Type B pancreatic cell (in vitro differentiated cells): ENCODE measurements at places on chromosomes 12 and 14.

DNA sequence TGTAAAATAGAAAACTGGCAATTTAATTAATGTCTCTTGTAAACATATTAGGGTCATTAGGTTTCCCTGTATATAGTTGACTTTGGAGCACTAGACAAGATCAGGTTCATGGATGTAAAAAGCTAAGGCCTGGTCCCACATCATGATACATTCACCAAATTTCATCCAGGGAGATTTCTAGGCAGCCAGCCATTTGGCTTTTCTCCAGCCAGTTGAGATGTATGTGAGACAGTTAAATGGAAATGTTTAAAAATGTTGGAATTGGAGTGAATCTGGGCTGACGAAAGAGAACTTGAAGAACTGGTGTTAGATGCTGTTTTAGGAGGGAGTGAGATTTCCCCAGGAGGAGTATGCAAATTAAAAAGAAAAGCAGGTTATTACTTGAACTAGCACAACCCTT is 41.8 kb upstream of the CLEC14A start:
- DNase-seq, result no peak

GRCh38 chr12:29425722-29426121 is 44.8 kb upstream of the ERGIC2 start:
- no peak for DNase-seq

DNA sequence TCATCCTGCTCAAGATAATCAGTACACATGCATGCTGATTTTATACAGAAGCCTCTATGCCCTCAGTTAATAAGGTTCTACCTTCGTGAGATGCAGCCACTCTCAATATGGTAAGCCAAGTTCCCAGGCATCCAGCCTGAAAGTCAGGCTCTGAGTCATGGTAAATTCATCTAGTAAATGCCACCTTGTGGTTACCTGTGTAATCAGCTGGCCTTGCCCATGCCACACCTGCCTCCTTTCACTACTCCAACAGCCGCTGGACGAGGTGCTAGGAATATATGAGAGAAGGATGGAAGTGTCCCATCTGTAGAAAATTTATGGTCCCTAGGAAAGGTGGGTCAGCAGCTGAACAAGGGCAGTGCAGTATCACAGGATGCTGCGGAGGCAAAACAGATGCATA is 207.3 kb downstream of the SSPN start:
- DNase-seq, result no peak

- no peak for DNase-seq
Observed at GRCh38 chr12:58041441-58041840, 100.1 kb downstream of the ATP23 start.

- DNase-seq, result no peak
Observed at GRCh38 chr12:65649126-65649525, 175.2 kb upstream of the HMGA2 start.

GRCh38 chr14:49303946-49304516 is 282.1 kb downstream of the RPS29 start:
- DNase-seq, result no peak

- no peak for DNase-seq
Observed at GRCh38 chr12:18262514-18262913, 1.2 kb downstream of the PIK3C2G start.

DNA sequence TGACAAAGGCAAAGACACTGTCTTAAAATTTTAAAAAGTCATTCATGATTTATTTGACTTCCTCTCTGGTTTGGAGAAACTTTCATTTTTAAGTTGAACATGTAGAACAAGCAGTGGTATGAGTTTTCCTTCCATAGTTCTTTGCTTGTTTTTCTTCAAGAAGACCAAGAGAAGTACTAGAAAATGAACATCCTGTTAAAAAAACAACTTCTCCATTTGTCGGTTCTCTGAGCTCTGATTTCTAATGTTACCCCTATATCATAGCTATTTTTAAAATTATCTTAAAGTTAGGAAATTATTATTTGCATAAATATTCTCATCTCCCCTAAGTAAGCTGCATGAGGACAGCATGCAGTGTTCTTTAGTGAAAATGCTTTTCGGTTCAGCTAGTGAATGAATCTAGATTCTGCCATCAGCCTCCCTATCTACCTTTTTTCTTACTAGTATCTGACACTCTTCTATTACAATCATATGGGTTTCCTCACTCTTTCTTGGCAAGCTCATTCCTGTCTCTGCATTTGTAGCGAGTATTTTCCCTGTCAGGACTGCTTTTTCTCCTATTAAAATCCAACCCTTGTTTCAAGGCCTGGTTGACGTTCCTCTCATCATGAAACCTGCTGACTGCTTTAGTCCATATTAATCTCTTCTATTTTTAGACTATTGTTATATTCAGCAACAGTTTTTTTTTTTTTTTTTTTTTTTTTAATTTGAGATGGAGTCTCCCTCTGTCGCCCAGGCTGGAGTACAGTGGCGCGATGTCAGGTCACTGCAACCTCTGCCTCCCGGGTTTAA is 15.8 kb downstream of the DIP2B start:
- DNase-seq, result no peak

- DNase-seq, result no peak
Observed at GRCh38 chr12:31631809-31632208, 27.7 kb upstream of the ETFBKMT start.

- no peak for DNase-seq
Observed at GRCh38 chr14:53452005-53452673, 299.0 kb upstream of the DDHD1 start.

GRCh38 chr12:16949371-16949770 is 343.4 kb upstream of the LMO3 start:
- no peak for DNase-seq

GRCh38 chr14:79201564-79202207 is 1009.6 kb downstream of the DIO2 start:
- DNase-seq, result no peak

DNA sequence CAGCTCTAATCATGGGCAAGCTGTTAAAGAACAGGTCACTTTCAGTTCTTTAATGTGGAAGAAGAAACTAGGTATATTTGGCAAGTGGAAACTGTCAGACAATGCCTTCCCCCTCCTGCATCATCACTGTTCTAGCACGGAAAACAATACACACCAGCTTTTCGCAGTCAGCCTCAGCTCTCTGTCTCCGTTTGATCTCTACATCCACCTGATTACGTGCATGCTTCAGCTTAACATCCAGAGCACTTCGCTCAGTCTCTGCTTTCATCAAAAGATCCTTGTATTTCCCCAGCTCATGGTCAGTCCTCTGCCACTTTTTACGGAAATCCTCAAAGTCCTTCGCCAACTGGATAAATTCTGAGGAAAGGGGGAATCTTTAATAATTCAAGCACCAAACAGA is 19.0 kb downstream of the RACGAP1 start:
- no peak for DNase-seq

DNA sequence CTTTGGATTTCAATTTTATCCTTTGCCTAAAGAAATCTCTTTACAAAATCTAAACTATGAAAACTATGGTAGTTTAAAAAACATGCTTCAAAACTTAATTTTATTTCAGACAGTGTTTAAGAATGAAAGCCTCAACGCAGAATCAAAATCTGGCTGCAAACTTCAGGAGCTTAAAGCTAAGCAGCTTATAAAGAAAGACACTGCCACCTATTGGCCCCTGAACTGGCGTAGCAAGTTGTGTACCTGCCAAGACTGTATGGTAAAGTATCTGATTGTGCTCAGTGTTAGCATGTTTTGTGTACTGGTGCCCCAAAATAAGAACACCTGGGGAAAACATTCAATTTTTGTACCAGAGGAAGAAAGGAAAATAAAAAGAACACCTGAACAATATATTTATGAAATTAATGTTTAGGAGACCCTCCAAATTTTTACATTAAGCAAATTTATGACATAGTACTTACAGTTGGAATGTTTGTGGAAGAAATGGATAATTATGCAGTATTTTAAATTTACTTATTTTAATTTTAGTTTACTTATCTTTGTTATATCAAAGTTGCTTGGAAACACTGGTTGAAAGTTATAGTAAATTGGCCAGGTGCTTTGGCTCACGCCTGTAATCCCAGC is 12.2 kb downstream of the UBR7 start:
- no peak for DNase-seq

- no peak for DNase-seq
Observed at GRCh38 chr12:93448796-93449195, 7.0 kb upstream of the UBE2N start.

DNA sequence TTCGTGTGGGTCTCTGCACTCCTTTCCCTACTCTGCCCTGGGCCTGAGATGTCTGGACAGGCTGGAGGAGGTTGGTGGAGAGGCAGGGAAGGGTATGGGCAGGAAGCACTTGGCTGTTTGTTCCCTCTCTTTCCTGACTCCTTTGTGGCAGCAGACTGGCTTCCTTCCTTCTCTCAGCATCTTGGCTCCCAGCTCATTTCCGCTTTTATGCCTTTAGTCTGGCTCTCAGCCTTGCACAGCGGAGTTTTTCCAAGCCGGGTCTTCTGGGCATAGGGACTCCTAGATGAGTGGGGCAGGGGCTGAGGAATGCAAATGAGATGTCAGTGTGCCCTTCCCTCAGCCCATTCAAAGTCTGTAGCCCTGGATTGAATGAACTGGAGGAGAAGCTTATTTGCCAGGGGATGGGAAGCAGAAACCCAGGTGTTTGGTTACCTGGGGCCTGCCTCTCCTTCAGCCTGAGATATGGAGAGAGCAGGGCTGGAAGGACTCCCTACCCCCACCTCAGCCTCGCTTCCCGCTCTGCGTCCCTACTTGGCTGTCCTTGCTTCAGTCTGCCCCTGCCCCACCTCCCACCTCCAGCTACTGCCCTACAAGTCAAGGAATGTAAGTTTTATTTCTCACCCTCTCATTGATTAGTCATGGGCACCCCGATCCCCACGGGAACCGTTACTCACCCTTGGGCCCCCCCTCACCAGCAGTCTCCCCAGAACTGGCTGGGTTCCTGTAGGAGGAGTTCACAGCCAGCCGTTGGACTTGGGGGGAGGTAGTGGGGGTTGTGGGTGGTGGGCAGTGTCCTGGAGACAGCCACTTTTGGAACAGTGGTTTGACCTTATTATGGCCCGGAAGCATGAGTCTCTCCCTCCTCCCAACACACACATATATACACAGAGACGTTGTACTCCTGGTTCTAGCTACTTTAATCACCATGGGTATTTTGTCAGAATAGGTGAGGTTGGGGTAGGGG is 9.3 kb upstream of the ITGA5 start:
- DNase-seq, result no peak

DNA sequence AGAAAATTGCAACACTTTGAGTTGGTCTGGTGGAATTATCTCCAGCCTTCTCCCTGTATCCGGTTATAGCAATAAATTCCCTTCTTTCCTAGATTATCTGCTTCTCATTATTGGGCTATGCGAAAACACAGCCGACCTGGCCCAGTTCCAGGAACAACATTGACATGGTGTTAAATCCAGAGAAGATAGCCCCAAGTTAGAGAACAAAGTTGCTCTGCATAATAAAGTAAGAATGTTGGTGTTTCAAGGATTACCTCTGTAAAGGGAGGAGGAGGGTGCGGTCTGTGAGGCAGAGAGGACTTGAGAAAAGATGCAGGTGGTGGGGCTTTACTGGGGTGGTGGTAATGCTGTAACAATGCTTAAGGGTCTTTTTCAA is 12.1 kb downstream of the TCL1A start:
- DNase-seq, result no peak

DNA sequence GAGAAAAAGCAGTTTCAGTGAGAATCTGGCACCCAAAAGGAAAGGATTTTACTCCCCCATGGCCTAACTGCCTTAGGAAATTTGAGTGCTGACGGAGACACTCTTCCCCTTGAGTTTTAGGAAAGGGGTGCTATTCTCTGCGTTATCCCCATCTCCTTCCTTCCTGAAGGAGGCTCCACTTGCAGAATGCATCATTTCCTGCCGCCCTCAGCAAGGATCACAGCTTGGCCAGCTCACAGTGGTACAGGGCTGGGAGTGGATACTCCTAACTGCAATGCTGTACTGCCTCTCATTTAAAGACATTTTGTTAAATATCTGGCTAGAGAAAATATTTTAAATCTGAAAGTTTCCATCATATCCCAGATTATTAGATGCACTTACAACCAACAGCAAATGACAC is 33.0 kb downstream of the RDH12 start:
- DNase-seq, result no peak

- DNase-seq, result no peak
Observed at GRCh38 chr12:106585521-106586277, 2.9 kb downstream of the RFX4 start.

DNA sequence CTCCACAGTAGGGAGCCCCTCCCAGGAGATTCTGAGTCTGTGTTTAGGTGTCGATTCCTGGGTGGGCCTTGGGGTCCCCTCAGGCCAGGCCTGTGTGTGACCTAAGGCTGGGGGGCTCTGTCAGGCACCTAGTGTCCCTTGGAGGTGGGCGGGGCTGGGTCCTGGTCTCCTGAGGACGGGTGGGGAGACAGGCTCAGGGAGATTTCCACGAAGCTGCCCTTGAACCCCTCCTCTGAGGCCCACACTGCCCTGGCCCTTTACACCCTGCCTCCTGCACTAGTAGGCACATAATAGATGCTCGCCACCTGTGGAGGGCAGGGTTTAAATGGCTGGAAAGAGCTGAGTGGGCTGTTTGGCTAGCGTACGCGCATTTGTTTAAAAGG is 32.9 kb downstream of the MEG3 start:
- DNase-seq, result no peak

DNA sequence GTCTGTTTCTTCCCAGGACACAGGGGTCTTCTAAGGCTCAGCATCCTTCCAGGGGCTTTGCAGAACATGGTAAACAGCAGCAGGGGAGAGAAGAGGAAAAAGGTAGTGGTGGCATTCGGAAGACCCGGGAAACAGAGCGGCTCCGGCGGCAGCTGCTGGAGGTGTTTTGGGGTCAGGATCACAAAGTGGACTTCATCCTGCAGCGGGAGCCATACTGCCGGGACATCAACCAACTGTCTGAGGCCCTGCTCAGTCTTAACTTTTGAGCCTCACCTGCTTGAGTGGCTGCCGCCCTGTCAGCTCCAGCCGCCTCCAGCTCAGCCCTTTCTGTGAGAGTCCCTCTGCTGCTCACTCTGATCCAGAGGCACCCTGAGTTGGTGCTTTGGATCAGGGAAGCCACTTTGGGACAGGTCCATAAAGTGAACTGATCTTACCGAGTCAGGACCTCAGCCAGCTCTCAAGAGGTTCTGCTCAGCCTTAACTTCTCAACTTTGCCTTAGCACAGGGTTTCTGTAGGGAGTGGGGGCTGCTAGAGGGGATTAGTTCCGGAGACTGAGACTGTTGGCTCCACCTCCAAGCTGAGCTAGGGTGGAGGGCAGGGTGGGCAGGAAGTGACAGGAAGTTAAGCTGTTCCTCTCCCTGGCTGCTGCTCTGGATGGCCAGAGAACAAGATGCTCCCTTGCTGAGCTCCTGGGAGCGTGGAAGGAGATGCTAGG is 5.4 kb downstream of the SDR39U1 start:
- no peak for DNase-seq

GRCh38 chr14:24972844-24973243 is 77.1 kb downstream of the STXBP6 start:
- no peak for DNase-seq

GRCh38 chr12:33205981-33206380 is 233.6 kb downstream of the SYT10 start:
- DNase-seq, result no peak

GRCh38 chr12:17056546-17056945 is 450.6 kb upstream of the LMO3 start:
- DNase-seq, result no peak

DNA sequence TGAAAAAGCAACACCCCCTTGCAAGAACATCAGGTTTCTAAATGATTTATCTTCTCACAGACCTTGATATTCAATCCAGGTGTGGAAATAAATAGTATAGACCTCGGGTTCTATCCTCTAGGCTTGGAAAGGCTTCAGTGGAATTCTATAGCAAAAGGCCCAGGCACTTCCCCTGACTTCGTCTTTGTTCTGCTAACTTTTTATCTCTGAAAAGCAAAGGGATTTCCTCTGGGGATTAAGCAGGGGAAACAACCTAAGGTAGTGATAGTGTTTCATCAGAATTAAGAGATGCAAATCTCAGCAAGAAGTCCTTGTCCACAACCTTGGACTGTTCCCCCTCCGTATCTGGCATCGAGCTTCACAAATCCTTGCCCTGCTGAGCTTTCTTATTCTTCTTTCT is 59.5 kb upstream of the DUSP6 start:
- no peak for DNase-seq
